T47D (cell line): ENCODE measurements at places on chromosomes 16 and 17.

- DNase-seq: no peak
Measured at GRCh38 chr17:63423963-63424362, 22.1 kb downstream of the CYB561 start.

GRCh38 chr16:17362946-17363345 lies 107.8 kb downstream of the XYLT1 start:
- DNase-seq: no peak

DNA sequence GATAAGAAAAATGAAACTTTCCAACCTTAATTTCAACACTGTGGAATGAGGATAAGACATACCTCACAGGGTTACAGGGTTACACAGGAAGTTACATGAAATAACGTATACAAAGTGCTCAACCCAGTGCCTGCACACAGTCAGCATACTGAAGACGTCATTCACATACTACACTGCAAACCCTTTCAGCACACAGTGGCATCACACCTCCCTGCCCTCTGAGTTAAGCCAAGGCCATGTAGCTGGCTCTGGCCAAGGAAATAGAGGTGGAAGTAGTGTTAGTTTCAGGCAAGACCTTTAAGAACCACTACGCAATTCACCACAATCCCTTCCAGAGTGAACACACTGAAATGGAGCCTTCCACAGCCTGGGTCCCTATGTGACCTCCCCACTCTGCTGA lies 46.6 kb upstream of the GSG1L start:
- no peak for DNase-seq

DNA sequence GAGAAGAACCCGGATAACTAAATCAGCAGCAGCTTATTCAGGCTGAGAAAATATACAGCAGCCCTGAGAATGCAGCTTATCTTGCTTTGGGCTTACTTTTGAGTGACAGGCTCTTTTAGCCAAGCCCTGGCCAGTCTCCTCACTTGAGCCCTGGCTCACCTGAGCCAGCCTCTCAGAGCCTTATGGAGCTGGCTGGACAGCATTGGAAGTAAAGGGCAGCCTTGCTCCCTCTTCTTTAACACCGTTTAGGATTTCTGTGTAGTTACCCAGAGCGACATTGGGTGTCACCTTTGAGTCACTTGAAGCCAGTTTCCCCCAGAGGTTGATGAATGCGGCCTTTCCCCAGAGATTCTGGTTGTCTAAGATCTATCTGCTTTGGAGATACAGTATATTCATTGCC lies 7.7 kb upstream of the NPIPB2 start:
- peak; percentile 82 for DNase-seq

DNA sequence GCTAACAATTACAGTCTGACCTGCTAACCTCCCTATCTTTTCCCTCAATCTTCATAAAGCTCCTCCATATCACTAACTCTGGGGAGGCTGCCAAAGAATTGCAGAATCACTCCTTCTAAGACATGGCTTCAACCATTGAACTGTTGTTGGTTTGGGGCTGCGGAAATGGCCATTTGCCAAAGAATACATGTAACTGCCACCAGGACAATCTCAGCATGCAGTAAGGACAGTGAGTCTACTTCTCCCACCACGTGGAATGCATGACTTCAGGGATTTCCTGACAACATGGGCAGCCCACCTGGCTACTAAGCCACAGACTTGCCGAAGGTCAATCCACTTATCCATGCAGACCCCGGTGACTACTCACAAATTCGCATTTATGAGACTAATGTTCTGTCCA lies 104.3 kb upstream of the NUDT7 start:
- peak; percentile 8 for DNase-seq

GRCh38 chr16:11251525-11252481 lies 4.2 kb downstream of the SOCS1 start:
- DNase-seq: no peak

DNA sequence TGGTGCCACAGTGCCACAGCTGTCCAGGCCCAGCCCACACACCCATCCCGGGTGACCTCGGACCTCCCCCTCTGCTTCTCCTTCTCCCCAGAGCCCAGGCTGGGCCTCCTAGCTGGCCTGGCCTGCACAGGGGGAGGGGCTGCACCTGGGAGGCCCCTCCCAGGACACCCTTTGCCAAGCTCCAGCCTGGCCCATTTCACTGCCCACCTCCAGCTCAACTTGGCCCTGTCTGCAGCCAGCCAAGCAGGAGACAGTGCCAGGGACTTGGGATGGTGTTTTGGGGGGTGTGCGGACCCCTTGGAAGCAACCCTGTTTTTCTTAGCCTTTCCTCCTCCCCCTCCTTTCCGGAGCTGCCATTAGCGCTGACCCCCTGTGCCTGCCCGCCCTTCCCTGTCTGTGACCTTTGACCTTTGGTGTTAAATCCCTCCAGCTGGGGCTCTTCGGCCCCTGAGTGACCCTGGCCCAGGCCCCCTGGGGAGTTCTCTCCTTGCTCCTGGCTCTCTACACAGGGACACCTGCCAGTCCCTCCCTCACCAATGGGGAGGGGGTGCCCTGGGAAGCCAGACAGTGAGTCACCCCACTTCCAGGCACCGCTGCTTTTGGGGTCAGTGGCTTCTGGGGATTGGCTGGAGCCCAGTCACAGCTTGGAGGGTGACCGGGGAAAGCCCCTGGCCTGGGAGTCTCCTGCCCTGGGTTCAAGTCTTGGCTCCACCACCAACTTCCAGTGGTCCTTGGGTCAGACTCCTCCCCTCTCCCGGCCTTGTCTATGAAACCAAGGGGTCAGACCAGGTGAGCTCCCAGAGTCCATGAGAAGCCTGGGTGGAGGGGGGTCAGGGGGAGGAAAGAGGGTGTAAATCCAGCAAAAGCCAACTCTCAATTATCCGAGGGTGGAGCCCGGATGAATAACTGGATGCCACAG lies 1.9 kb downstream of the GLIS2 start:
- DNase-seq: peak; percentile 63

DNA sequence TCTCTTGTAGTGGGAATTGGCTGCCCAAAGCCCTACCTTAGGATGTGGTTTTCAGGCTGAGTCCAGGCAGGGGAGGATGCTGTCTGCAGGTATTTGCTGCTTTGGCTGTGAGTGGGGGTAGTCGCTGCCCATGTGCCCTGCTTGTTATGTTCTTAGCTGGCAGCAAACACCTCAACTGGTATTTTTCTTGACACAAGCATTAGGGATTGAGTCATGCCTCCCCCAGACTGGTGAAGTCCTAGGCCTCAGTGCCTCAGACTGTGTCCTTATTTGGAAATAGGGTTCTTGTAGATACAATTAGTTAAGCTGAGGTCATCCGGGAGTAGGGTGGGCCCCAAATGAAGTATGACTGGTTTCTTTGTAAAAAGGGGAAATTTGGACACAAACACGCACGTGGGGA lies 808.3 kb upstream of the EEF2KMT start:
- no peak for DNase-seq

DNA sequence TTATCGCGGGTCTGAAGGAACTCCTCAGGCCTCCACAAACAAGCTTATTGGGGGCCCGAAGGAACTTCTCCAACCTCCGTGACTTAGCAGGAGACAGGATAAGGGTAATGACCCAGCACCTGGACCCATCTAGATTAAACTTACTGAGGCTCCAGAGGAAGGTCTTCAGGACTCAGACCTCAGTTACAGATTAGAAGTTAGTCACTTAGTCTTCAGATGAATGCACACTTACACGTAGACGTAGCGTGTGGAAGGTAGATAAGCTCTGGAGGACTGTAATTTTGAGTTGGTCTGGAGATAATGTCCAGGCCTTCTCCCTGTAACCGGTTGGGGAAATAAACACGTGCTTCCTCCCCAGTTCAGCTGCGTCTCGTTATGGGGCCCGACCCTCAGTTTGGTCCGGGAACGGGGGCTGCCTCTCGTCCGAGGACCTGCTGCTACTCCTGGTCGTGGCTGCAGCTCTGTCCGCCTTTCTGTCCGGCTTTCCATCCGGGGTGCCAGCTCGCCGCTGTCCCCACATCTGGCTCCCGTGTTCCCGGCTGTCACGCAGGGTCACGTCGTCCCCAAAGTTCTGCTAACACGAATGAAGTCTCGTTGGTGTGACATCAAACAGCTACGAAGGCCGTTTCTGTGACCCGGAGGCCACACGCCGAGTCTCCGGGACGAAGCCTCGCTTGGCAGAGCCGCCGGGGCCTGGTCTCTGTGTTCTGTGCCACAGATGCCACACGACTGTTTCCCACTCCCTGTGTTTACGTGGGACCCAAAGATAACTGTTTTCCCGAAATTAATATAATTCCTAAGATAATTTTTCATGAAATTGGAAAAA lies 11.8 kb upstream of the SECTM1 start:
- no peak for DNase-seq

- DNase-seq: no peak
Measured at GRCh38 chr17:194828-195602, 13.6 kb upstream of the DOC2B start.

- no peak for DNase-seq
Measured at GRCh38 chr17:43970366-43970765, 16.6 kb upstream of the PYY start.

GRCh38 chr16:69270395-69270794 lies 40.8 kb upstream of the VPS4A start:
- no peak for DNase-seq

DNA sequence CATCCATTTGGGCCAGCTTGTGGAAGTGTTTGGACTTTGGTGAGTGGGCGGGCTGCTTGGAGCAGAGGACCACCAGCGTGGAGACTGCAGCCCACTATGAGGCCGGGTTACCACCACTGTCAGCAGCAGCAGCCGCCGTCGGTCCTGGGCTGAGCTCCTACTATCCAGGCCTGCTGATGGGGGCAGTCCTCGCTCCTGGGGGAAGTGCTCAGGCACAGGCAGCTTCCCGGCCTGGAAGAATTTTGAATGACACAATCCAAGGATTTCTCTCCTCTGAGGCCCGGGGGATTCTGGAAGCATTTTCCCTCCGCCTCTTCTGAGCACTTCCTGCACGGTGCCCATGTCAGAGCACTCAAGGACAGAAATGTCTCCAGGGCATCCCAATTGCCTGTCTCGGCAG lies 5.3 kb upstream of the NOD2 start:
- no peak for DNase-seq

- DNase-seq: no peak
Measured at GRCh38 chr17:73560661-73561060, 83.6 kb downstream of the SDK2 start.

DNA sequence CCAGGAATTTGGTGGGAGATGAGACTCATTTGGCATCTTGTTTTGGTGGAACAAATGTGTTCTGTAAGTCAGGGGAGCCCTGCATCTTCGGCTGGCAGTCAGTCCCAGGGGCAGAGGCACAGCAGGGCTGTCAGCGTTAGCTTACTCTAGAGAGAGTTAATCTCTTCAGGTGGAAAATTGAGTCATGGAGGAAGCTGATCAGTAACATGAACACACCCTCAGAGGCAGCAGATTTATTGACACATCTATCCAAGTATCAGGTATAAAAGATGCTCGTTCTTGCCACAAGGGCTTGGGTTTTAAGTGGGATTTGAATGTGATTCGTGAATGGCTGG lies 55.2 kb downstream of the EPN2 start:
- no peak for DNase-seq
